Fibroblast of skin of right biceps (primary cell): ENCODE measurements at places on chromosomes 13 and 19.

DNA sequence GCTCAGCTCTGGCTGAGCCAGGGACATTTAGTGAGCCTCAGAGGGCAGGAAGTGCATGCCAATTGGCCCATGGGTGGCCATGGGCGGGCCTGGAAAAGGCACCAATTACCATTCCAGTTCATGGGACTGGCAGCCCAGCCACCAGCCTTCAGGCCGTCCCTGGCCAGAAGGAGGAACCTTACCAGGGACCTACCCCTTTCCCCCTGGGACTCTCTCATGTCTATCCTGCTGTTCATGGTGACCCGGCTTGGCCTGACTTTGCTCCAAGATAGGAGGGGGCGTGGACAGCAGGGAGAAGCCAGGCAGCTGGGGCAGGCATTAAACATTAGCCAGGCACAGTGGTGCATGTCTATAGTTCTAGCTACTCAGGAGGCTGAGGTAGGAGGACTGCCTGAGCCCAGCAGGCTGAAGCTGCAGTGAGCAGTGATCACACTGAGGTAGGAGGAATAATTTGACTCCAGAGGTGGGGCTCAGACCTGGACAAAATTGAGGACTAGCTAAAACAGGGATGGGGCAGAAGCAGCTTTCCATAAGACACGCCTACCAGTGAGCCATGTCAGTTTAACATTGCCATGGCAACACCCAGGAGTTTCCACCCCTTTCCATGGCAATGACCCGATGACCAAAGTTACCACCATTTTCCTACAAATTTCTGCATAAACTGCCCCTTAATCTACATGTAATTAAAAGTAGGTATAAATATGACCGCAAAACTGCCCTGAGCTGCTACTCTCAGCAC lies 14.3 kb upstream of the ZNF426 start:
- DNase-seq, result no peak

- no peak for DNase-seq
These were observed 22.8 kb upstream of the ZNF564 start for GRCh38 chr19:12574036-12574435.

DNA sequence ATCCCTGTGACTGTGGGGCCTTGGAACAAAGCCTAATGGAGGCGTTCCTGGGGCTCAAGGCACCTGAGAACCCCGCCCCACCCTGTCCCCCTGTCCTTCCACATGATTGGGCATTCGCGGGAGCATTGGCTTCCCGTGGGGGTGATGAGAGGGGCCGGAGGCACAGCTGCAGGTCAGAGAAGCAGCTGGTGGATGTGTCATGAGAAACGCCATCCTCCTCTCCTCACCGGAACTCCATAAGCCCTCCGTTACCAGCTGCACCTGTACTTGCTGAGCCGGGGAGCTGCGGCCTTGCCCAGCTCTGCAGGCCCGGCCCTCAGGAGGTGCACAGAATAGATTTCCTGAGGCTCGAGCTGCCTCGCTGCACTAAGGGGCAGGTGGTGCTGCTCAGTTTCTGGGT lies 42.0 kb downstream of the CAPN12 start:
- DNase-seq, result no peak

DNA sequence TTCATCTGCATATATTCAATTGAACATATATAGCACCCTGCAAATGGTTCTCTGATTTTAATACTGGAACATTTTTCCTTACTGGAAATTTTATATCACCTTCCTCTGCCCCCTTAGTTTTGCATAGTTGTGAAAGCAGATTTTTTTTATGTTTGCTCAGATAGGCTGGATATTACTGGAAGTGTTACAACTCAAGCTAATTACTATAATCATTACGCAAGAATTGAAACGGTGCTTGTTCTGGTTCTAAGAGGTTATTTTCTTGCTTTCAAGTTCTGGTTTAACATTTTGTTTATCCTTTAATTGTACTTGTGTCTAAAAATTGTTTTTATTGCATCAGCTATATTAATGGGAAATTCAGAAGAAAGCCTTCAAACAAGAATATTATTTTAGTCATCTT lies 95.6 kb upstream of the MYO16 start:
- DNase-seq, result no peak

GRCh38 chr19:42375415-42376176 lies 14.5 kb downstream of the CNFN start:
- DNase-seq, result no peak

DNA sequence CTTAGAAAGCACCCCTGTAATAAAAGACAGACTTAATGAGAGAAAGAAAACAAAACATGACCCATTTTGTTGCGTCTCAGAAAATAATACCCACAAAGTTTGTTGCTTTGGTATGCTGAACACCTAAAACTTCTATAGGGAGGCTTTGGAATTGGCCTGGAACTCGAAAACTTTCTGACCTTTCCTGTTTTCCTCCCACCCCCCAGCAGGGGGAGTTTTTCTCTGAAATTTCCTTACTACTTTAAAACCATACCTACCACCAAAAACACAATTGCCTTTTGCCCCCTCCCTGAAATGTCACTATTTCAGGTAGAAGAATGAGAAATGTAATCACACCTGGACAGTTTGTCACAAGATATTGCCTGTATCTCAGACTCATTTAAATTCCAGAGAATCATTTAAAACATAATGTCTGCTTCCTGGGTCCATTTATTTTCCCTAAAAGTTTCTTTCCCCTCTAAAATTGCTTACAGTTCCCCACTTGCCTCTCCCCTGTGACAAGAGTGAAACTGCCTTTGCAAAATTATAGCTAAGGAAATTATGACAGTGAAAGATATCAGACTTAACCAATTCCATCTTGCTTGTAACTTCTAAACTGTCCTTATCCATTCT lies 2700.2 kb downstream of the PCDH9 start:
- no peak for DNase-seq

- peak; percentile 7 for DNase-seq
These were observed 29.3 kb upstream of the ATP1A3 start for GRCh38 chr19:42023121-42023942.

GRCh38 chr13:112931028-112931934 lies 37.7 kb upstream of the MCF2L start:
- DNase-seq, result peak; percentile 67

DNA sequence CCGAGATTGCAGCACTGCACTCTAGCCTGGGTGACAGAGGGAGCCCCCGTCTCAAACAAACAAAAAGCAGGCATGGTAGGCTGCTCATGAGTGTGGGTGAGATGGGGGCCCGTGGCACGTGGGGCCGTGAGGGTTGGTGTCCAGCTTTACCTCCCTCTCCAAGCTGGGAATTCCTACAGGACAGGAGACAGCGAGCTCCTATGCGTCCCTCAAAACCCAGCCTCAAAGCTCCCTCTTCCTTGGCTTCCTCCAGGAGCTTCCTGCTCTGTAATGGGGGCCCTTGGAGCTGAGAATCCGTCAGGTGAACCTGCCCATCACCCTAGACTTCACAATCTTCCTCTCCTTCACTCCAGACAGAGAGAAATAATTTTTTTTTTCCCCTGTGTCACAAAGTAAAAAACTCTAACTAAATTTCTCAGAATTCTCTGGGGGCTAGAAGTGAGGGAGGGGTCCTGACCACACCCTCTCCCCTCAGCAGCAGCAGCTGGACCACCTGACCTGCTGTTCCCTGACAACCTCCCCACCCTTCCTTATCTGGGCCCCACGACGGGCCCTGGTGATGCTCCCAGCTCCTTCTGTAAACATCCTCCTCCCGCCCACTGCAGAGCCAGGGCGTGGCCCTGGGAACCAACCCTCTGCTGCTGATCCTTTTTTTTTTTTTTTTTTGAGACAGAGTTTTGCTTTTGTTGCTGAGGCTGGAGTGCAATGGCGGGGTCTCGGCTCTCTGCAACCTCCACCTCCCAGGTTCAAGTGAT lies 22.1 kb upstream of the WDR18 start:
- no peak for DNase-seq

DNA sequence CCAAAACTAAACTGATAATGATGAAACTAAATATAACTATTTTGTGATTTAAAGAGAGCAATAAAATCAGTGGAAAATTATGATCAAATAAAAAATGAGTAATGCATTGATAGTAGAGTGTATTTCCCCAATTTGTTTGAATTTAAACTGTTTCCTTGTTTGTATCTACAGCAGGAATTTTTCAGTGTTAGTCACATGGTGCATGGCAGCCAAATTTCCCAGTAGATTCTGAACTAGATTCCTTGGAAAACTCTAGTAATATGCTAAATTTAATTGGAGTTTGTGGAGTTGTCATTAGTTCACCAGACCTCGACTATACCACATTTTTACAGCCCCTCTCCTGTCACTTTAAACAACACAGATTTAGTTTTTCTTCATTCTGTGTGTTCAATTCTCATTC lies 156.2 kb downstream of the PCCA start:
- DNase-seq, result peak; percentile 2

GRCh38 chr19:4791183-4792018 lies at the start of gene FEM1A:
Gene FEM1A, plus strand, starts transcription at chr19:4791734. Its CDS starts 121 bp downstream, at chr19:4791855.
- peak; percentile 100 for DNase-seq

GRCh38 chr13:47853236-47853635 lies 147.8 kb downstream of the SUCLA2 start:
- peak; percentile 92 for DNase-seq

DNA sequence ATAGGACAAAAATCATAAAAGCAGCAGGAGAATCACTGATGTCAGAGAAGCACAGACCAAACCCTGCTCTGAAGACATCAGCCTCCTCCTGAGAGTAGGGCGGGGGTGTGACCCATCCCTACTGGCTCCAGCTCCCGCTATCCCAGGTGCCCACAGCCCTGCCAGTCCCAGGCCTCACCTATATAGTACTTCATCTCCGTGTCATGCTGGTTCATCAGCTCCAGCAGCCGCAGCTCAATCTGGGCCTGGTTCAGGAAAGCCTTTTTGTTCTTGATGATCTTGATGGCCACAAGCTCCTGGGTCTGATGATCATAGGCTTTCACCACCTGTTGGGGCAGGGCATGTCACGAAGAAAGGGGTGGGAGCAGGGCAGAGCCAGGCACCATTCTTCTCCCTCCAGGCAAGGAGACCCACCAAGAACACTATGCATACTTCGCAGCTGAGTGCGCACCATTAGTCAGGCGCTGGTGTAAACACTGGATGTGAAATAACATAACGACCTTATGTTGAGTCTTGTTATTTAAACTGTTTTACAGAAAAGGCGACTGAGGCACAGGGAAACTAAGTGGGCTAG lies 4.2 kb downstream of the DYRK1B start:
- no peak for DNase-seq

DNA sequence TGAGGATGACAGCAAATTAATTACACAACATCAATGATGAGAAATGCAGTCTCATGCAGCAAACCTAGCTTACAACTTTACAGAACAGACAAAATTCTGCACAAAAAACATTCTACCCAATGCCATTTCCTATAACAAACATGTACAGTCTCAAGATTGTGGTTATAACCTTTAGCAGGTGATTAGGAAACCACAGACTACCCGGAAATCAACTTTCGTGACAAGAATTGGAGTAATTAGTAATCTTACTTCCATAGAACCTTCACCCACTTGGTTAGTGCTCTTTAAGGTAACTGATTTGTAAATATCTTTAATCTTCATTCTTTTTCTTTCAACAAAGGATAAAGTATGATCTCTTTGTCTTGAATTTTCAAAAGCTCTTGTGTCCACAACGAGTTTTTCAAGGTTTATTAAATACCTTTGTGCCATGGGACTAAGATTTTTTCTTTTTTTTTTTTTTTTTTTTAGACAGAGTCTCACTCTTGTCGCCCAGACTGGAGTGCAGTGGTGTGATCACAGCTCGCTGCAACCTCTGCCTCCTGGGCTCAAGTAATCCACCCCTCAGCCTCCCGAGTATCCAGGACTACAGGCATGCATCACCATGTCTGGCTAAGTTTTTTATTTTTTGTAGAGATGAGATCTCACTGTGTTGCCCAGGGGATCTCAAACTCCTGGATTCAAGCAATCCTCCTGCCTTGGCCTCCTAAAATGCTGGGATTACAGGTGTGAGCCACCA lies 78.8 kb downstream of the MAP4K1 start:
- DNase-seq, result no peak

GRCh38 chr19:46907880-46908279 lies 47.1 kb downstream of the ARHGAP35 start:
- no peak for DNase-seq

- peak; percentile 53 for DNase-seq
These were observed 12.9 kb downstream of the CYTH2 start for GRCh38 chr19:48481846-48482639.

- no peak for DNase-seq
These were observed 29.1 kb downstream of the TNFRSF19 start for GRCh38 chr13:23599083-23599925.

GRCh38 chr13:26508885-26509284 lies 48.6 kb upstream of the WASF3 start:
- peak; percentile 84 for DNase-seq

GRCh38 chr13:44874886-44875630 lies 114.2 kb downstream of the NUFIP1 start:
- DNase-seq, result peak; percentile 38

- peak; percentile 44 for DNase-seq
These were observed 47.9 kb upstream of the C13orf42 start for GRCh38 chr13:51158880-51159518.

DNA sequence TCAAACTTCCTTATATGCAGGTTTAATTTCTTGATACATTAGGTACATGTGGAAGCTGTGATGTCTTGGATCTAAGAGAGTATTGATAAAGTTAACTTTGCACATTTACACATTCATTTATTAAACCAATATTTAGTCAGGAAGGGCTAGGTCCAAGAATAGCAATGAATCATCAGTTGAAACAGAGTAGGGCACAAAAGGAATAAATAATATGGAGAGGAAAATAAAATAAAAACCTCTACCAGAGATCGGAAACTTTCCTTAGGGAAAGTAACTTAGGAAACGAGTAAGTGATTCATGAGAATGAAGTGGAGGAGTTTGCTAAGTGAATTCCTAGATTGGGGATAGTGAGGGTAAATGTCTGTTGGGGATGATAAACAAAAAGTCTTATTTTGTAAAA lies 259.4 kb upstream of the DACH1 start:
- DNase-seq, result no peak

DNA sequence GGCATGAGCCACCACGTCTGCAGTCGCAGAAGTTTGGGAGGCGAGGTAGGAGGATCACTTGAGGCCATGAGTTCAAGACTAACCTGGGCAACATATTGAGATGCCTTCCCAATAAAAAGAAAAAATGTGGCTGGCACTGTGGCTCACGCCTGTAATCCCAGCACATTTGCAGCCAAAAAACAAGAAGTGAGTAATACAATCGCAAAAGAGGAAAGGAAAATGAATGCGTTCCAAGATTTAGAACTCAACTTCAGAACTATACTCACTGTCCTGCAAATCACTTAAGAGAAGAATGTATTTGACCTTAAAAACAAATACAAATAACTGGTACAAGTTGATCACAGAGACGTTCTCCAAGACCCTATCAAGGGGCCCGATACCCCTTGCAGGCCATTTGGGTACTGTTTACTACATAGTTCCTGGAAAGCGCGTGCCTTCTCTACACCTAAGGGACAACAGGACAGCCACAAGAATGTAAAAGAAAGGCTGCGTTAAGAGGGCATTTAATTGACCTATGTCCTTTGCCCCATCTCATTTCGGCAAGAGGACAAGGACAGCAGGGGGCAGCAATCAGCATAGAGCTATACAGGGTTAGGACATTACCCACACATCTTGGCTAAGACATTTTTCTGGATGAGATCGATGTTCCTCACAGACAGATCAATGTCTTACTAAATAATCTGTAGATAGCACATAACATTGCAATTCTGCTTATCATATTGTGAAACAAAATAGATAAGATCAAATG lies 41.3 kb downstream of the FLT3 start:
- DNase-seq, result peak; percentile 10

GRCh38 chr19:35885225-35885738 lies 15.1 kb downstream of the NFKBID start:
- no peak for DNase-seq

GRCh38 chr13:72545030-72545719 lies 182.3 kb downstream of the MZT1 start:
- DNase-seq, result no peak
